CD8-positive, alpha-beta memory T cell (primary cell): ENCODE measurements at places on chromosomes 13 and 19.

GRCh38 chr19:33752018-33752800 is 44.5 kb upstream of the KCTD15 start:
- no peak for DNase-seq

- DNase-seq = no peak
Measured at GRCh38 chr13:65336087-65336749, 1893.9 kb downstream of the PCDH9 start.

GRCh38 chr13:32829676-32830335 is 186.4 kb upstream of the KL start:
- DNase-seq = no peak

DNA sequence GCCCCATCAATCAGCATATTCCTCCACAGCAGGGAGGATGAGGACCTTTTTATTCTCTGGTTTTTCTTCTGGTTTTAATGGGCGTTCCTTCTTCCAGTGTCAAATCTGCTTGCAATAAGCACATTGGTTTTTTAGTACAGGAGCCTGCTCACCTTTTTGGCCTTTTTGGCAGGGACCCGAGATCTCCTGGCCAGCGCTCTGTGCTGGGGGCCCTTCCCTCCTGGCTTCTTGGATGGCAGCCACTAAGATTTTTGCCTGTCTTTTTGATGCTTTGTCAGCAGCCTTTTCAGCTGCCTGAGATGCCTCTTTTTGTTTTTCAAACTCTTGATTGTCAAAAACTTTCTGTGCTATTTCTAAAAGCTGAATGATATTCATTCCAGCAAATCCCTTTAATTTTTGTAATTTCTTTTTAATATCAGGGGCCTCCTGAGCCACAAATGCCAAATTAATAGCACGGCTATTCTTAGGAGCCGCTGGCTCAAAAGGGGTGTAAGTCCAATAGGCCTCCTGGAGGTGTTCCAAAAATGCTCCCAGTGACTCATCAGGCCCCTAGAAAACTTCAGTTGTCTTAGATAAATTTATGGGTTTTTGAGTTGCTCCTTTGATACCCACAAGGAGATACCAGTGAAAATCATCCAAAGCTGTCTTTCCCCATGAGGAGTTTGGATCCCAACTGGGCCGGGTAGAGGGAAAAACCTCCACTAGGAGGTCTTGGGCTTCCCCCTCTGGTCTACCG is 73.0 kb downstream of the ZNF100 start:
- DNase-seq = no peak

- DNase-seq = no peak
Measured at GRCh38 chr19:57850553-57851017, 926 bp downstream of the ZNF587 start.

- no peak for DNase-seq
Measured at GRCh38 chr13:45048890-45049407, 59.6 kb downstream of the GPALPP1 start.

GRCh38 chr13:102251817-102252216 is 150.0 kb downstream of the FGF14 start:
- no peak for DNase-seq
